ENCODE measurements at places on chromosomes 2 and 18.
A peak's percentile ranks its signal among the peaks of the same experiment; 100 is the strongest.

- DNase-seq: no peak
Observed at GRCh38 chr2:159090514-159091201, 122.2 kb downstream of the TANC1 start.

DNA sequence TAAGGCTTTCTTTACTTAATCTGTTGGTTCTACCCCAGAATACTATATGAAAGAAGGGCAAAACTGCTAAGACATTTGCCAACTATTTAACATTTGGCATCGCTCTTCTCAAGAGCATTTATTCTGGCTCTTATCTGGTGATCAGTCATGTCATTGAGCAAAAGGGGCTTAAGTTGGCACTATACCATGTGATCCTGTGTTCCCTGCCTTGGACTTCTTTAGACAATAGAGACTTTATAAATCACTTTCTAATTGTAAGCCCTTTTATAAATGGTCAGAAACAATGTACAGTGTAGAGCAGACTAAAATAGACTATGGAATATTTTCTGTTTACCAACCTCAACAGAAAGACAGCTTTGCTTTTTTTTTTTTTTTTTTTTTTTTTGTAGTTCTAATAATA is 52.1 kb downstream of the GTF3C3 start:
- DNase-seq: no peak

- DNase-seq: no peak
Observed at GRCh38 chr2:160201849-160202539, 1.9 kb upstream of the ITGB6 start.

DNA sequence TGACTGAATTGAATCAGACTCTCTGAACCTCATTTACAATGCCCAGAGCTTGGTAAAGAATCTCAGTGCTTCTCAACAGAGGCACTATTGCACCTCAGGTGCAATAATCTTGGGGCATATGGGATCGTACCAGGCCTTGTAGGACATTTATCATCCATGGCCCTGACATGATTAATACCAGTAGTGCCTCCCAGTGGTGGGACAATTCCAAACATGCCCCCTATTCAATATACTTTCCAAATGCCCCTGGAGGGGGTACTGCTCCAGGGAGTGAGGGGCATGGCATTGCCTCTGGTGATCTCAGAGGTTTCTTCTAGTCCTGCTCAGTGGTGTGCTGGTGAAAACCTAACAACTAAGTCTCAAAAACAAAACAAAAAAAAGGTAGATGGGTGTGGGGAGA is 174.9 kb upstream of the SMAD2 start:
- DNase-seq: no peak

GRCh38 chr2:215850380-215850779 is 163.0 kb downstream of the MREG start:
- no peak for DNase-seq

GRCh38 chr2:18066894-18067293 is 188.4 kb downstream of the KCNS3 start:
- no peak for DNase-seq

DNA sequence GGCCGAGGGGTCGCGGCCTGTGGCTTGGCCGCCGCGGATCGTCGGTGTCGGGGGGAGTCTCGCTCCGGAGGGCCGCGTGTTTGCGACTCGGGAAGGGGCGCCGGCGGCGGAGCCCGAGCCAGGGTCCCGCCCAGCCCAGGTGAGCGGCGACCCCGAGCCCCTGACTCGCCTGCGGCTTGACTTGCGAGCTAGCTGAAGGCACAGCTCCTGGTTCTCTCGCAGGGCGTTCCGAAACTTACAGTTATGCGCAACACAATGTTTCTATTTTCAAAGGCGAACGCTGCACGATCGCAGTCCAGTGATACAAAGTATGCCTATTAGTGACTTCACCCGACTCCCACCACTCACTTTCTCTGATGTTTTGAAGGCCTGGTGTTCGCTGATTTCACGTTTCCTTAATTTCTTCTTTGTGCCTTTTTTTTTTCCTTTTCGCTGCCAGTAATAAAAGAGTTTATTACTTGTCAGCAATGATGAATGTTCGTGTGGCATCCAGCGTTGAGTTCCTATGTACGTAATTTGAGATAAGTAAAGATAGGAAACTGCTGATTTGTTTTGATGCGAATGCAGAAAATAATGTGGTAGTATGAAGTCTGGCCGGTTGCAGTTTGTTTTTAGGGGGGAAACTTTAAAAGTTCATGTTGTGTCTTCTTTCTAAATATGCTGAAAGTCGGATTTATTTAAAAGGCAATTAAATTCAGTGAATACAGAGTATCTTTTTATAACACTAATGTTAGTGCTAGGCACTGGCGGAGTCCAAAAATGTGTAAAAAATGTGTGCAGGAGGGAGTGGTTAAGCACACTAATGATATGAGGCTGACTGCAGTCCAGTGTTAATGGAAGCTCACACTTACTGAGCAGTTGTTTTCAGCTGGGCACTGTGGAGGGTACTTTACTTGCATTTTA is 706 bp downstream of the UBXN2A start:
- peak; percentile 54 for DNase-seq

DNA sequence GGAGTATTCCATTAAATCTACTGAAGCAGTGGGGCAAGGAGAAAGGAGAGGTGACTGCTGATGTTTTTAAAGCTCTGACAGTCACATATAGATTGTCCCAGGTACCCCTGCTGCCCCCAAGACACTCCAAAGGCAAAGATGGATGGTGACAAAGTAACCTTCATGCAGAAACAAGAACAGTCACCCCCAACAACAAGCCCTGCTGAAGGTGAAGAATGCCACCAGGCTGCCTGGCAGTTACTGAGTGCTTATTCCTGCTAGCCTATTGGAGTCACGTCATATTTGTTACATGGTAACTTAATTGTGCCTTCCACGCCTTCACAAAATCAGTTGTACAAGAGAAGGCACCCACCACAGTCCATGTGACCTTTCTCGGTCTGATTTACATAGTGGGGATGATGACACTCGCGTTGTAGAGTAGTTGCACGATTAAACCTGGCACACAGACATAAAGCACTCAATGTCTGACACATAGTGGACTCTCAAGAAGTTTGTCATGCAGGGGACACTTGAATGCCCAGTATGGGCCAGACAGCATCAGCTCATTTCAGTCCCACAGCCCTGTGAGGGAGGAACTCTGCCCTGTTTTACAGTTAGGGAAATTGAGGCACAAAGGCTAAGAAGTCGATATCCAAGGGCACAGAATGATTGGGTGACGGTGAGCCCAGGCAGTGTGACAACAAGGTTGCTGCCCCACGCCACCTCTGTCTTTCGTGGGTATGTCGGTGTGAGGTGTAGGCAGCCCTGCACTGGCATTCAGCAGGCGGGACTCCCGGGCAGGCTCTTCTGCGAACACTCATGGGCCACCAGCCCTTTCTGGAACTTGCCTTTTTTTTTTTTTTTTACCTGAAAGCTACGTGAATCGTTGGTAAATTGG is 62.7 kb downstream of the ZCCHC2 start:
- peak; percentile 26 for DNase-seq

- DNase-seq: no peak
Observed at GRCh38 chr2:61857224-61857623, 3.4 kb upstream of the FAM161A start.

DNA sequence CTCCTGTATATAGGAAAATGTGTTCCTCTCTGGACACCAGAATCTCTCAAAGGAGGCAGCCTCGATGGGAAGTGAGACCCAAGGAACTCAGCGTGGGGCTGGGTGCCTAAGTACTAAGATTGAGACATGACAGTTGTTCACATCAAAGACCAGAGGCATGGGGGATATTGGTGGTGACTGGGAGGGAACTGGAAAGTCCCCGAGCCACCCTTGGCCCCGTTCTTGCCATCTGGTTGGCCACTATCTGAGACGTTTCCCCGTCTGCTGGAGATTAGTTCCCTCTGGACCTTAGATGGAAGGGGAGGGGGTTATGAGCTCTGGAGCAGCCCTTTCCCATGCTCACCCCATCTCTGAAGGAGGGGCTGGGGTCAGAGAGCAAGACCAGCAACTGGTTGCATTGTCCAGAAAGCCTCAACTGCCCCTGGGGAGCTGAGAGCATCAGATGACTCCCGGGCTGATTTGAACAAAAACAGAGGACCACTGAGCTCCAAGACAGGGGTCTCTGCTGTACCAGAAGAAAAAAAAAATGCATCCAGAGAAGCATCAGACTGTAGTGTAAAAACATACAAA is 11.8 kb downstream of the FBLN7 start:
- DNase-seq: no peak

DNA sequence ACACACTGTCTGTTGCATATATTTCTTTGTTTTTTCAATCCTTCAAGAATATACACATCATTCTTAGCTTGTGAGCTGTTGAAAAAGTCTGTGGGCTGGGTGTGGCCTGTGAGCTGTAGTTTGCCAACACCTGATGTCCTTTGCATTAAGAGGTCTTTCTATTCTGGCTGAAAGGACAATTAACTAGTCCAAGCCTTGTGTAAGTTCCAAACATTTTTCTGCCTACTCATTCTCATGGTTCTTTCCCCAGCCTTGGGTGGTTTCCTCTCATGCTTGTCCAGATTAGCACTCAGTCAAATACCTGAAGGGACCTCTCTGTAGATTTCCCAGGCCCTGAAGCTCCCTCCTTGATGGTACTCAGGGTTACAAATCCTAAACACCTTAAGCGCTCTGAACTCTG is 57.8 kb upstream of the NABP1 start:
- DNase-seq: no peak

DNA sequence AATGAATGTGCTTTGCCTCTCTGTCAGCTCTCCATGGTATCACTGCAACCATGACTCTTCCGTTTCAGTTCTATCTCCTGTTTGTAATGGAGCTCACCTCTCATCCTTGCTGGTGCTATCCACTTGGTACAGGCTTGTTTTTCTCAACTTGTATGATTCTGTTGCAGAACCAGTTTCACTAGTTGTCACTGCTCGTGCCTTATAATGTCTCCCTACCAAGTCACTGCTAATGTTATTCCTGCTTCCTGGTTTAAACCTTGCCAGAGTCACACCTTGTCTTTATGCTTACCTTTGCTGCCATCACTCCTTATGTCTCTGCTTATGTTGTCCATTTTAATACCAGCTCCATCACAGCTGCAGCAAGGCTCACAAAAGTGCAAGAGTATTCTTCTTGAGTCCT is 1191.0 kb upstream of the LRRTM1 start:
- no peak for DNase-seq
